IMR-90 (cell line): ENCODE measurements at places on chromosomes 16 and 17. TPM values are rescaled to one million over a fixed set of nuclear protein-coding genes. Genes with fewer than 3 reads are reported as not detected.

GRCh38 chr16:3770530-3770929 lies 53.2 kb upstream of the TRAP1 start:
- no peak for DNase-seq

DNA sequence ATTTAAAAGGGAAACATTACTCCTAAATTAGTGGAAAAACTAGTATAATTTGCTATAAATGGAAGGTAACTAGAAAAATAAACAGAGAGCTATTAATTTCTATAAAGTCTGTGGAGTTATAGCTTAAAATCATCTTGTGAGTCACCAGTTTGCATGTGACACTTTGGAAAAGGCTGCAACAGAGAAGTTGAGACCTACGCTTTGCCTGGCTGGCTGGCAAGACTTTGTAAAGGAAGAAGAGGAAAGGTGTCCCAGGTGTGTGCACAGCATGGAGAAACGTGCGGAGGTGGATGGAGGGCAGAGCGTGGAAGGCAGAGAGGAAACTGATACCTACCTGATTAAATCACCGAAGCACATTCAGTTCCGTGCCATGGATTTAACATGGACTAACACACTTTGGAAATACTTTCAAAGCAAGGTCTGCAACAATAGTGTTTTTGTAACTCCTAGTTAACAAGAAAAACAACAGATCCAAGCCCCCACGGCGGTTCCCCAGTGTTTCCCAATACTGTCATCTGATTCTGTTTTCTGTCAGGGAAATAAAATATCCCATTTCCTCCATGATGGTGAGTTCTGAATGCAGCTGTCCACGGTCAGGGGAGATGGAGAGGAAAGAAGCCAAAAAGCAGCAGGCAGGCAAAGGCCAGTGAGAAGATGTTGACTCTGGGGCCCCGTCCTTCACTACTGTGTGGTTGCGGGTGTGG lies 134.8 kb downstream of the XYLT1 start:
- peak; percentile 19 for DNase-seq

- no peak for DNase-seq
Measured at GRCh38 chr17:34622862-34623623, 43.7 kb downstream of the TMEM132E start.

DNA sequence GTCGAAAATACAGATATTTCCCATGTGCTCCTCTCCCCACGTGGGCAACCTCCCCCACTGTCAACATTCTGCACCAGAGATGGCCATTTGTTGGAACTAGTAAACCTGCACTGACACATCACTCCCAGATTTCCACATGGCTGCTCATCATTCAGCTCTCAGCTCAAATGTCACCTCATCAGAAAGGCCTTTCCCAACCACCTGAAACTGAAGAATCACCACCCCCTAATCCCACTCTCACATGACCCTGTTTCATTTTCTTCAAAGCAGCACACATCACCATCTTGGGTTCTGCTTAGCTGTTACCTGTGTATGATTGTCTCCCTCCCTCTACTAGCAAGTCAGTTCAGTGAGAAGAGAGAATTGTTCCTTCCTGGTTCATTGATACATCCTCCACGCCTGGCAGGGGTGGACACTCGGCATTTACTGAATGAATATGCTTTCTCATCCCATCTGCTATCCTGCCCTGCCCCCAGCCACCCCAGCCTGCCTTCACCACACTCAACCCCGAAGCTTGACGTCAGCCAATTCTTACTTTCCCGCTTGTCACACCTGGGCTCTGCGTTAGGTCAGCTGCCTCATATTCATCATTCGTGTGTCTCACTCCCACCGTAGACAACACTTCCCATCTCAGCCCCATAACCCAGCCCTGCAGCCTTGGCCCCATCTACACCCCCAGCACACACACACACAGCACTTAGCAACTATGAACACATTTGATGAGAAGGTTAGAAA lies 1.5 kb downstream of the C17orf114 start:
- DNase-seq = no peak

- peak; percentile 27 for DNase-seq
Measured at GRCh38 chr17:61405686-61406536, 6.3 kb downstream of the TBX2 start.

DNA sequence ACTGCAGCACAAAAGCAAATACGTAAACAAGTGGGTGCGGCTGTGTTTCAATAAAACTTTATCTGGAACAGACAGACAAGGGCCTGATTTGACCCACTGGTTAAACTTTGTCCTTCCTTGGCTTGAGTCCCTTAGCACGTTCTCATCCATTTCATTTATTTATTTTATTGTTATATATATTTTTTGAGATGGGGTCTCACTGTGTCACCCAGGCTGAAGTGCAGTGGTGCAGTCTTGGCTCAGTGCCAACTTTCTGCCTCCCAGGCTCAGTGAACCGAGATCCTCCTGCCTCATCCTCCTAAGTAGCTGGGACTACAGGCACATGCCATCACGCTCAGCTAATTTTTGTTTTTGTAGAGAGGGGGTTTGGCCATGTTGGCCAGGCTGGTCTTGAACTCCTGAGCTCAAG lies 64.3 kb downstream of the MYH11 start:
- no peak for DNase-seq

GRCh38 chr16:12256921-12257320 lies 280.4 kb downstream of the SNX29 start:
- DNase-seq = peak; percentile 51

CCL1 gene
- not detected in 2 replicates for total RNA-seq

DNA sequence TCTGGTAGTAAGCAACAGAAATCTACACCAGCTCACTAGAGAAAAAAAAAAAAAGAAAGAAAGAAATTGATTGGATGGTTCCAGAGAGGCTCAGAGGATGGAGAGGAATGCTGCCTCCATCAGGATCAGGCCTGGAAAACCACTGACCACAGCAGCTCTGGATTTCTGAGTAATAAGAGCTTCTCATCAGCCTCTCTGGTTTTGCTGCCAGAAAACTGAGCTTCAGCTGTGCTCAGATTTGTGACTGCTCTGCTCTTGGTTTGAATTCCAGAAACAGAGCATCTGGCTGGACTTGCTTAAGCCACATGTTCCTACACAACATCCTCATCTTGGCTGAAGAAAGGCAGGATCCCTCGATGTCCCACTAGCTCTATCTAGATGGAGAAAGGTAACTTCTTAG lies 25.9 kb downstream of the IRX6 start:
- no peak for DNase-seq

DNA sequence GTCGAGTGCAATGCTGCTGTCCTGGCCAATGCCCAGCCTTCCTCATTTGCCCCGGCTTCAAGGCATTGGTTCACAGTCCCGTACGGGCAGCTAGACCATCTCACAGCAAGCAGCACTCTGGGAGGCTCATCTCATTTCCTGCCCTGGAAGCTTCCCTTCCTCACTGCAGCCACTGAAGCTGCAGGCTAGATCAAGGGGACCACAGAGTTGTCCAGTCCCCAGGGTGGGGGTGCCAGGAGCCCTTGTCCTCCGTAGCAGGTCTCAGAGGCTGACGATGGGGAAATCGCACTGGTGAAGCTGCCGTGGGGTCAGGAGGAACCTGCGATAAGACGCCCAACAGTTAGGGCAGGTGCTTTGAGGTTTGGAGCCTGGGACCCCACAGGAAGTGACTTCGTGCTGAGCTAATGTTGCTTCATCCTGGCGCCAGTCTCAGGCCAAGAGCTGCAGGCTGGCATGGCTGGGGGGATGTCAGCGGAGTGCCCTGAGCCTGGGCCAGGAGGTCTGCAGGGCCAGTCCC lies at the start of gene SPNS3:
TSS of gene SPNS3 (plus strand) at position 426 of the 517 bp plus-strand sequence. CDS start at position 454, 28 bp downstream.
- no peak for DNase-seq

GRCh38 chr16:77789085-77790008 lies 983 bp downstream of the VAT1L start:
- no peak for DNase-seq

DNA sequence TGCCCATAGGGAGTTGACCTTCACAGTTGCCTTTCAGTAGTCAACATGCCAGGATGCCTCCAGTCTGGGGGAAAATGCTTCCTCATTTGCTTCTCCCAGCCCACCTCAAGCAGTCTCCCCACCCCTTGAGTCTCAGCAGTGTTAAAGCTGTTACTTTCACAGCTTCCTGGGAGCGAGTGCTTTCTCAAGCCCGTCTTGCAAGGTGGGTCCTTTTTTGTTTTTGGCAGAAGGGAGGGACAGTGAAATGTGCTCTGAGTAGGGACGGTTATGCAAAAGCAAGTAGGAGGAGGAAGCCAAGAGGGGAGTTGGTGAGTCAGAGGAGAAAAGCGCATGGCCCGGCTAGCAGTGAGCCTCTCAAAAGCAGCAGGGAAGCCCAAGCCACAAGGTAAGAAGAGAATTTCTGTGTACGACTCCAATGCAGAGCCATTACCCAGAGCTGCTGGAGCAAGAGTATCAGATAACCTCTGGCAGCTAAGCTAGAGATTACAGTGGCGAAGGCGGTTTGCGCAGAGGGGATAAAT lies at the start of gene CHST4:
TSS of gene CHST4 (plus strand) at position 316 of the 521 bp plus-strand sequence. CDS start 10,252 bp downstream, outside the sequence.
- DNase-seq = peak; percentile 57

DNA sequence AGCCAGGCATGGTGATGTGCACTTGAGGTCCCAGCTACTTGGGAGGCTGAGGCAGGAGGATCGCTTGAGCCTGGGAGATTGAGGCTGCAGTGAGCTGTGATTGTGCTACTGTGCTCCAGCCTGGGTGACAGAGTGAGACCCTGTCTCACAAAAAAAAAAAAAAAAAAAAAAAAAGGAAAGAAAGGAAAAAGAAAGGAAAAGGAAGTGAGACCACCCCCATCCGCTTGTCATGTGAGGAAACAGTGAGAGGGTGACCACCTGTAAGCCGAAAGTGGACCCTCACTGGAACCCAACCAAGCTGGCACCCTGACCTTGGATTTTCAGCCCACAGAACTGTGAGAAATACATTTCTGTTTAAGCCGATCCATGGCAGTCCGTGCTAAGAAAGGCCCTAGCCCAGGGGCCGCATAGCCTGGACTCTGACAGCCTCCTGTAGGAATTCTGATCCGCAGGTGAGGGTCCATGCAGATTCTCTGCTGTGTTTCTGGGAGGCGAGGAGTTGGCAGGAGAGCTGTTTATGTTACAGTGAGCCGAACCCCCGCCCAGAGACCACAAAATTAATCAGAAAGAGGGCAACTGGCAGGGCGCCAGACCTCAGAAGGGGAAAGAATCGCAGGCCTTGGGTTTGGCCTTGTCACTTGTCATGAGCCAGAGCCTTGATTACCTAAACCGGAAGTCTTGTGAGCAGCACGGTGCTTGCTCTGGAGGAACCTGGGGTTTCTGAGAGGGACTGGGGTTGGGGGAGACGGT lies 945 bp downstream of the SGSH start:
- peak; percentile 80 for DNase-seq

- DNase-seq = no peak
Measured at GRCh38 chr16:56764835-56765234, 34.9 kb downstream of the NUP93 start.

DNA sequence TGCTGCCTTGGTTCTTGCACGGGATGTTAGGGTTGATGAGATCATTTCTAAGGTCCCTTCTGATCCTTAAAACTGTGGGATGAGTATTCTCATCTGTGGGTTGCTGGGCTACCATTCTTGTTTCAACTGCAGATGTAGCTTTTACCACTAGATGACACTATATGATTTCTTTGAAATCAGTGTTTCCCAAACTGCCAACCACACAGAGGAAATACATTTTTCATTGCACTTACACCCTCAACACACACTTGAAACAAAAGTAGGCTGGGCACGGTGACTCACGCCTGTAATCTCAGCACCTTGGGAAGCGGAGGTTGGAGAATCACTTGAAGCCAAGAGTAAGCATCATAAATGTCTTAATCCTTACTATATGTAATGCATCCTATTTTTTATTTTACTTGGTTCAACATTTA lies 15.3 kb downstream of the LCMT1 start:
- peak; percentile 91 for DNase-seq

MAP2K6 gene
- total RNA-seq = 3.6 and 5.7 TPM in 2 replicates

SLC22A31 gene
- 0.18 and 0.56 TPM in 2 replicates for total RNA-seq

FBXO39 gene
- not detected in 2 replicates for total RNA-seq

DNA sequence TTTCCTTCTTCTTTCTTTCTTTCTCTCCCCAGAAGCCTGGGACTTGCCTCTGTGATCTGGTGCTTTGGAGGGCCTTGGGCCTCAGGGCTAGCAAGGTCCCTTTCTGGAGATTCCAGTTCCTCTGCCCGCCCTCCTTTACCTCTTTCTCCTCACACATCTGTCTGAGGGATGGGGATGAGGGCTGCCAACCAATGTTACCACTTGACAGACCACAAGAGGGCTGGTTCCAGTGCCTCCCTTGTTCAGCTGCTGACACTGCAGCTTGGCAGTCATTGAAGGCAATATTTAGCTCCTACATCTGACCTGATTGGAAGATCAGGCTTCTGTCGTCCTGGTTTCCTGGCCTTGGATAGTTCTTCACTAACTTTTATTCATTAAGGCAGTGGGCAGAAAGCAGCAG lies 3.6 kb upstream of the ZNF652 start:
- DNase-seq = no peak

DNA sequence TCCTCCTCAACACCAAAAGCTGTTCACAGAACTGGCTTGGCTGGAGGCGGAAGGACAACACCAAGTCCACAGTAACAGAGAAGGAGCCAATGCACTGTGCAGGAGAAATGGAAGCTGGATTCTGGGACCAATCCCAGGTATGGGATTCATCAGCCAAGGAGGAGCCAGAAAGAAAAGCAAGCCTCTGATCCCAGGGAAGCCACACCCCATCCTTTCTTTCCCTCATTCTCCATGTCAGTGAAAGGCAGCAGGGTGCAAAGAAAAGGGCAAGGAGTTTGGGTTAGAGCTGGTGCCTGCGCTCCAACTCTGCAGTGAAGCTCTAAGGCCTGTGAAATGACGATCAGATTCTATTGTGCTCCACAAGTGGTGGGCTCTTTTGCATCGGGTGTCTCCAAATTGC lies 11.0 kb downstream of the DCAKD start:
- no peak for DNase-seq

SNAI3 gene
- not detected in 2 replicates for total RNA-seq

- DNase-seq = peak; percentile 92
Measured at GRCh38 chr17:43418441-43419374, 19.9 kb downstream of the ARL4D start.

OR1A1 gene
- not detected in 2 replicates for total RNA-seq

ANKRD40CL gene
- not detected in 2 replicates for total RNA-seq

GPR179 gene
- total RNA-seq = not detected in 2 replicates

DNA sequence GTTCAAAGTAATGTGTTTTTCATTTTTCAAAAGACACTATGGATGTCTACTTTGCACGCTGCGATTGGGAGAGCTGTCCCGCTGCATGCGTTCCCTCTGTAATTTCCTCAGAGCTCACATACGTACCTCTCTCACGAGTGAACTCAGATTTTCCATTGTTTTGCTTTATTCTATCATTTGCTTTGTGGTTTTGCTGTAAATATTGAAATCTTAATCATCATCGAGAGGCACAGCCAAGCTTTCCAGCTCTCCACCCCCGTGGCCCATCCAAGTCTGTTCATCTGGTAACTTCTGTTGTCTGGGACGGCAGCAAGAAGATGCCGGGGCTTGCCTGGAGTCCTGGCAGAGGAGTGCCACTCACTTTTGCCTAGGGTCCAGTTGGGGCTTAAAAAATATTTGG lies 21.1 kb downstream of the TMC6 start:
- peak; percentile 47 for DNase-seq

- no peak for DNase-seq
Measured at GRCh38 chr17:75465039-75465438, 8.6 kb downstream of the TMEM94 start.

TPSAB1 gene
- total RNA-seq = not detected in 2 replicates
